ENCODE measurements at places on chromosomes 11 and 22. TPM values are rescaled to one million over a fixed set of nuclear protein-coding genes. Genes with fewer than 3 reads are reported as not detected.

The CCDC157 gene
- total RNA-seq, result 4.1 TPM

The CARD18 gene
- not detected for total RNA-seq

The OR51B5 gene
- not detected for total RNA-seq

The TRIM48 gene
- total RNA-seq, result not detected

The TRIM49 gene
- not detected for total RNA-seq

GRCh38 chr11:96680211-96681018 is 290.6 kb downstream of the JRKL start:
- no peaks in the 10 kb centered on the region for H3K27me3 ChIP-seq

DNA sequence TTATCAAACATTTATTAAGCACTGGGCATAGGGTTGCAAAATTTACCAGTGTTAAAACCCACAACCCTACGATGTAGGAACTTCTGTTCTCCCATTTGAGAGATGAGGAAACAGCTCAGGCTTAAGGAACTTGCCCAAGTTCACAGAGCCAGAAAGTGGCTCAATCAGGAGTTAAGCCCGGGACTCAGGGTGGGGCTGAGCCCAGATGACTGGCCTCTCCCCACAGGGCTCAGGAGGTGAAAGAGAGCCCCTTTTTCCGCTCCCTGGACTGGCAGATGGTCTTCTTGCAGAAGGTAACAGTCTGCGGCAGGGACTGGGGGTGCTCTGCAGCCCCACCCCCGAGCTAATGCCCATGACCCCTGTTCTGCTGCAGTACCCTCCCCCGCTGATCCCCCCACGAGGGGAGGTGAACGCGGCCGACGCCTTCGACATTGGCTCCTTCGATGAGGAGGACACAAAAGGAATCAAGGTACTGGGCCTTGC is 5.6 kb upstream of the ANKRD13D start:
- H3K4me1 ChIP-seq, result peaks cover 10% of the 10 kb centered on the region
- H3K36me3 ChIP-seq, result peaks cover 55% of the 10 kb centered on the region
- no peaks in the 10 kb centered on the region for H3K27me3 ChIP-seq
- DNase-seq, result no peak

- no peaks in the 10 kb centered on the region for H3K27me3 ChIP-seq
- no peak overlapping the region for H3K27ac ChIP-seq
- no peak for DNase-seq
Measured at GRCh38 chr11:18617688-18618341, 16.3 kb downstream of the SPTY2D1 start.

GRCh38 chr11:109968781-109969180 is 124.4 kb upstream of the ZC3H12C start:
- no peak overlapping the region for H3K4me3 ChIP-seq
- DNase-seq, result no peak
- H3K4me1 ChIP-seq, result no peaks in the 10 kb centered on the region
- H3K27ac ChIP-seq, result no peak overlapping the region
- H3K36me3 ChIP-seq, result no peaks in the 10 kb centered on the region

All from H1 (cell line).